Smooth muscle cell of the brain vasculature (primary cell): ENCODE measurements at places on chromosomes 2 and 18.

DNA sequence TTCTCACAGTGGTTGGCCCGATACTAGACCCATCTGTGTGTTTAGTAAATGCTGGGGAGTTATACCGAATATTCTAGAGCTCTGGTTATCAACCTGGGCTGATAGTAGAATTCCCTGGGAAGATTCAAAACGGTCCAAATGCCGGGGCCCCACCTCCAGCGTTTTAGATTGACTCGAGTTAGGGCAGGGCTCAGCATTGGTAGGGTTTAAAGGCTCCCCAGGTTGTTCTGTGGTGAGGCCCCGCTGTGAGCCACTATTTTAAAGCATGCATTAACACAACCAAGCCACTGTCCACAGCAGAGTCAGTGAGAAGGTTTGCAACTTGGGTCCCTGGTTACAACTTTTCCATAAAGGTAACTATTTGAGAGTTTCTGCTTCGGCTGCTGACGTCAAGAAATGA is 73.6 kb downstream of the DYSF start:
- no peak for DNase-seq

GRCh38 chr2:30243231-30243630 is 11.9 kb downstream of the LBH start:
- no peak for DNase-seq

DNA sequence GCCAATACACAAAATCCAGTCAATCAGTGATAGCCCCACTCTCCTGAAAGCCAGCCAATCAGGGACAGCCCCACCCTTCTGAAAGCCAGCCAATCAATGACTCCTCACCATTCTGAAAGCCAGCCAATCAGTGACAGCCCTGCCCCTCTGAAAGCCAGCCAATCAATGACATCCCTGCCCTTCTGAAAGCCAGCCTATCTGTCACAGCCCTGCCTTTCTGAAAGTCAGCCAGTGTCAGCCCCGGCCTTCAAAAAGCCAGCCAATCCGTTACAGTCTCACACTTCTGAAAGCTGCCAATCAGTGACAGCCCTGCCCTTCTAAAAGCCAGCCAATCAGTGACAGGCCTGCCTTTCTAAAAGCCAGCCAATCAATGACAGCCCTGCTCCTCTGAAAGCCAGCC is 95.9 kb upstream of the HDAC4 start:
- no peak for DNase-seq

DNA sequence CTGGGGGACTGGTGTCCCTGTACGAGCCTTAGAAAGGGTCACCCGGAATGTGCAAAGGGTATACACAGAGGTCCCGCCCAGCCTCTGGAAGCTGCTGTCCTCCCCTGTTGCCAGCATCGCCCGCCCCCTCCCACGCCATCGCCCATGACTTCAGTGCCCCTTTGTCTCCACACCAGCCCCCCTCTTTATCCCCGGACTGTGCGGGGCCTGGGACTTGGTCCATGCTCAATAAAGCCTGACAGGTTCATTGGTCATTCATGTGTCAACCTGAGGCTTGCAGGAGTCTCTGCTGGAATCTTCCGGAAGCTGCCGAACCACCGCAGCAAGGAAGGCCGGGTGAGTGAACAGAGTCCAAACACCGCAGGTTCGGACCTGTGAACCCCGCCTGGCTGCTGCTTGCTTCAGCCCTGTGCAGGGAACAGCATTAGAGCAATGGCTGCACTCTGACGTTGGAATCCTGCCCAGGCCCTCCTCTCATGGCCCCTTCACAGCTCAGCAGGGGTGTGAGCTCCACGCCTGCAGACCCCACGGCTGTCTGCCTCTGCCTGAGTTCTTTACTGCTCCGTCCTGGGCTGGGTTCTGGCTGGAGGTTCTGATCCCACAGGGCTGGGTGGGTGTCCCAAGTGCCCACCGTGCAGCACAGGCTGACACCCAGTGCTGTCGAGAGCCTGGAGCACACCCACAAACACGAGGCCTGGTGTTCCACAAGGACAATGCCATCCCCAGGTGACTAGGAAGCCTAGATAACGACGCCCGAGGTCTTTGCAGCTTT is 96.5 kb downstream of the SEPTIN10 start:
- DNase-seq = no peak

- DNase-seq = no peak
Measured at GRCh38 chr2:212957624-212958023, 193.8 kb downstream of the IKZF2 start.

DNA sequence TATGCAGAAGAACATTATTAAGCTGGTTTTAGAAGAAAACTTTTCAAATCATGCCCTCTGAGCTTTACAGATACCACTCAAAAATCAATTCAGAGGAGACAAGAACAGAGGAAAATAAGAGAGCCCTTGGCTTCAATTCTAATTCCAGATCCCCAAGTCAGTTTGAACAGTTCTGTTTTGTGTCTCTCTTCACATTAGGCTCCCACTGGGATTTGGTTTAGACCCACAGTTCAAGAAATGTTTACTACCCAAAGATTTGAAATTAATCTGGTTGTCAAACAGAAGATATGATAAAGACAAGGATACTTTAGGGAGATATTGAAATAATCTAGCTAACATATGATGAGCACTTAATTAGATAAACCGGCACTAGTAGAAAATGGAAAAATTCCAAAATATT is 329.5 kb downstream of the RAD51AP2 start:
- DNase-seq = no peak

GRCh38 chr2:172083628-172084394 is 1.5 kb upstream of the DLX1 start:
- no peak for DNase-seq

- DNase-seq = no peak
Measured at GRCh38 chr18:78247615-78248289, 731.9 kb upstream of the SALL3 start.

DNA sequence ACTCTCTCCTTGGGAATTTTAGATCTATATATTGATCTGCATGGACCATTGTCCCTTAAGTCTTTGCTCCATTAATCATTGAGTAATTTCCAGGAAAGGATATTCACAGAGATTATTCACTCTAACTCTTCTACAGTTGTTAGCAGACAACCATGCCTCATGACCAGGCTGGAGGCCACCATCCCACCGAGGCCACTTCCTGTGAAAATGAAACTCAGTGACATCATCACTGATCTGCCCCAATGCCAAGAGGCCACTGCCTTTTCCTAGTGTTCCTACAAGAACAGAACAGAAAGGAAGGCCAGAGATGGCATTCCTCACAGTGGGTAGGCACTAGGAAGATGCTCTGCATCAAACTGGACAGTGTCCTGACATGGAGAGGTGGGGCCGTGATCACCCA is 161.3 kb downstream of the DTNA start:
- DNase-seq = no peak

GRCh38 chr2:236162031-236162845 is 5.9 kb downstream of the GBX2 start:
- no peak for DNase-seq
